CD14-positive monocyte (primary cell): ENCODE measurements at places on chromosomes 16 and 17. TPM values are rescaled to one million over a fixed set of nuclear protein-coding genes. Genes with fewer than 3 reads are reported as not detected.

GRCh38 chr17:1800240-1800639 is 29.5 kb downstream of the SMYD4 start:
- DNase-seq, result no peak
- H3K4me1 ChIP-seq, result no peaks in the 10 kb centered on the region
- no peak overlapping the region for H3K4me3 ChIP-seq

GRCh38 chr16:77916111-77916510 is 106.2 kb upstream of the CLEC3A start:
- no peaks in the 10 kb centered on the region for H3K27me3 ChIP-seq
- H3K27ac ChIP-seq, result no peak overlapping the region
- H3K4me3 ChIP-seq, result no peak overlapping the region

- H3K27me3 ChIP-seq, result no peaks in the 10 kb centered on the region
- H3K4me3 ChIP-seq, result no peak overlapping the region
- peak; percentile 63 for DNase-seq
- H3K36me3 ChIP-seq, result peaks cover 70% of the 10 kb centered on the region
- peak overlapping the region; percentile 6 for H3K27ac ChIP-seq
These were observed 32.0 kb downstream of the MBTPS1 start for GRCh38 chr16:84084570-84085270.

- H3K36me3 ChIP-seq, result peaks cover 52% of the 10 kb centered on the region
- no peak overlapping the region for H3K4me3 ChIP-seq
- peak overlapping the region; percentile 71 for H3K27ac ChIP-seq
- peaks cover 17% of the 10 kb centered on the region for H3K4me1 ChIP-seq
These were observed 24.6 kb upstream of the FAAP100 start for GRCh38 chr17:81576621-81577277.

DNA sequence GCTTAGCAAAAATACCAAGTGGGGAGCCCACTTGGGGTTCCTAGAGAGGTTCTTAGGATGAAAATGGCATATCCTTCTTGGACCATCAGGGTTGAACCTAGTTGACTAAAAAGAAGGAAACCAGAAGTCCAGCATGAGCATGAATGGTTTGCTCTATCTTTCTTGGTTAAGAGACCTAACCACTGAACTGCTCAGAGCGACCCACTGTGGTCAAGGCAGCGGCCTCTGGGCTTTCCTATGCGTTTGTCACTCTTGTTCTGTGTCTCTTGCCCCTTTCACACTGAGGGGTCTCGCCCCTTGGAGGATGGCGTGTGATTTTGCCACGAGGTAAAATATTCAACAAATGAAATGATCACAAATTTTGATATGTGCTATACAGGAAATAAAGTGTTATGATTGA is 526 bp upstream of the BORCS6 start:
- H3K4me3 ChIP-seq, result peak overlapping the region; percentile 87
- no peaks in the 10 kb centered on the region for H3K27me3 ChIP-seq
- peak overlapping the region; percentile 74 for H3K27ac ChIP-seq

DNA sequence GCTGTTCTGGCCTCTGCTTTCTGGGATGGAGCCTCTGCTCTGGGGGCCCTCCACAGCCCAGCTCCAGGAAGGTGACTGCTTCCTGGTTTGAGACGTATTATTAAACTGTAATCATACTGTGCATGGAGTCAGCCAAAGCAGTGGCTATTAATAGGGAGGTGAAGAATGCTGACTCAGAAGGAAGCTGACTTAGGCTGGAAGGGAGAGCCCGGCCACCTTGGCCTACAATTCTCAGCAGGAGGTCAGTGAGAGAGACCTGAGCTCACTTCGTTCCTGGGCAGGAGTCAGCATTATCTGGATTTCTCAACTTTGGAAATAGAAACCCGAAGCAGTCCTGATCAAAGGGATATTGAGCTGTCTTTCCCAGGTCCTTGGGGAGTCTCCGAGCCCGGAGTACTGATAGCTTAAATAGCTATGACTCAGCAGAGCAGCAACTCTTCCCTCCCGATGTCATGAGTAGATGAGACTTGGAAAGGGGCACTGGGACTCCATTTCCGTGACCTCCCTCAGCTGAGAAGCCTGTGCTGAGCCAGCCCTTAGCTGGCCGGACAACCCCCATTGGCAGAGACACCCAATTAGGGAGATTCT is 91.8 kb downstream of the YPEL2 start:
- DNase-seq, result no peak
- H3K27me3 ChIP-seq, result no peaks in the 10 kb centered on the region
- H3K36me3 ChIP-seq, result no peaks in the 10 kb centered on the region
- H3K27ac ChIP-seq, result no peak overlapping the region

DNA sequence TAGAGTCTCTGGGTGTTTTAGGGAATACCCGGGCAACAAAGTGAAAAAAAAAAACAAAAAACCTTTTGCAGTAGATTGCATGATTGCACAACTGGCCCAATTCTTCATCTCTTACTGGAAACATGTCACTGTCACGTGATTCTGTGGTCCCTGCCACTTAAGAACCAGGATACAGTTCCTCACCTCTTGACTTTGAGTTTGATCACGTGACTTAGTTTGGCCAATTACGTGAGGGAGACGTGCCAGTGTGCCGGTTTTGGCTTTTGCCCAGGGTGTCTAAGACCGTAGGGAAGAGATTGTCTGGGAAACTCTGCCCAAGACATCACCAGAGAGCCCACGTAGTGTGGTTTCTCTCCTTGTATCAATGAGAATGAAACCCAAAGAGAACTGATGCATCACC is 88.7 kb downstream of the GRIN2A start:
- H3K36me3 ChIP-seq, result no peaks in the 10 kb centered on the region
- no peak for DNase-seq
- no peak overlapping the region for H3K27ac ChIP-seq
- no peaks in the 10 kb centered on the region for H3K27me3 ChIP-seq
- no peaks in the 10 kb centered on the region for H3K4me1 ChIP-seq

- H3K4me1 ChIP-seq, result no peaks in the 10 kb centered on the region
- no peak for DNase-seq
- H3K4me3 ChIP-seq, result no peak overlapping the region
- no peak overlapping the region for H3K27ac ChIP-seq
- no peaks in the 10 kb centered on the region for H3K27me3 ChIP-seq
These were observed 96.7 kb downstream of the SYCE1L start for GRCh38 chr16:77295896-77296295.

DNA sequence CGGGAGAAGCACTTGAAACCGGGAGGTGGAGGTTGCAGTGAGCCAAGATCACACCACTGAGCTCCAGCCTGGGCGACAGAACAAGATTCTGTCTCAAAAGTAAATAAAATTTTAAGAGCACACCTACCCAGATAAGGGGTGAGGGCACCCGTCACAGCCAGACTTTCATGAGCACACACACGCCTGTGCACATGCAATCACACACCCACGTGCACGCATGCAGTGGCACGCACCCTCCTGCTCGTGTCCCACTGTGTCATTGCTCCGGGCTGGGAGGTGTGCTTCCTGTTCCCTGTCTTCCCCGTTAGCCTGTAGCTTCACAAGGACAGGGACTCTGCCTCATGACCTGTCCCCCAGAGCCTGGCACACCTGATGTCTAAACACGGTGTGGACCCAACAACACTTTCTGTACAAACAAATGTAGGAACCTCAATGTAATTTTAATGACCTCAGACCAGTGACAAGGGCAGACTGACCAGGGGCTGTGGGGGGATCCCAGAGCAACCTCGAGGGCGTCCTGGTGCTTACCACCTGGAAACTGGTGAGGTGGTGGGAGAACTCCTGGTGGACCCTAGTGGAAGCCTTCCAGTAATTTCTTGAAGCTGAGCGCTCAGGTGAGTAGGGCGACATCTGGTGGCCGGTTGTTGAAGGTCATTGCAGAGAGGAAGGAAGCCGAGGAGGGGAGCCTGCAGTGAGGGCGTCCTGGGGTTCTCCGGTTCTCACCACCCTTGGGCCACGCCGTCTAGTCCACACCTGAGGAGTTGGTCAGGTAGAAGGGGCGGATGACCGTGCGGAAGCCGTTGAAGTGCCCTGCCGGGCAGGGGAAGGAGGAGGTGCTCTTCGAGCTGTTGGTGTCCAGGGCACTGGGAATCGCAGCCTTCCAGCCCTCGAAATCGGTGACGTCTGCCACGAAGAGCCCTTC is 8.6 kb downstream of the LGALS3BP start:
- DNase-seq, result peak; percentile 70
- H3K27ac ChIP-seq, result no peak overlapping the region
- H3K4me1 ChIP-seq, result peaks cover 4% of the 10 kb centered on the region

- no peaks in the 10 kb centered on the region for H3K4me1 ChIP-seq
- no peaks in the 10 kb centered on the region for H3K36me3 ChIP-seq
- peak; percentile 37 for DNase-seq
- H3K27ac ChIP-seq, result no peak overlapping the region
- no peak overlapping the region for H3K4me3 ChIP-seq
- H3K27me3 ChIP-seq, result no peaks in the 10 kb centered on the region
These were observed 25.4 kb downstream of the DNAJA2 start for GRCh38 chr16:46947900-46948547.

GRCh38 chr17:73795730-73796129 is 151.5 kb upstream of the SDK2 start:
- no peak for DNase-seq
- no peak overlapping the region for H3K27ac ChIP-seq
- H3K36me3 ChIP-seq, result no peaks in the 10 kb centered on the region
- H3K27me3 ChIP-seq, result no peaks in the 10 kb centered on the region

DNA sequence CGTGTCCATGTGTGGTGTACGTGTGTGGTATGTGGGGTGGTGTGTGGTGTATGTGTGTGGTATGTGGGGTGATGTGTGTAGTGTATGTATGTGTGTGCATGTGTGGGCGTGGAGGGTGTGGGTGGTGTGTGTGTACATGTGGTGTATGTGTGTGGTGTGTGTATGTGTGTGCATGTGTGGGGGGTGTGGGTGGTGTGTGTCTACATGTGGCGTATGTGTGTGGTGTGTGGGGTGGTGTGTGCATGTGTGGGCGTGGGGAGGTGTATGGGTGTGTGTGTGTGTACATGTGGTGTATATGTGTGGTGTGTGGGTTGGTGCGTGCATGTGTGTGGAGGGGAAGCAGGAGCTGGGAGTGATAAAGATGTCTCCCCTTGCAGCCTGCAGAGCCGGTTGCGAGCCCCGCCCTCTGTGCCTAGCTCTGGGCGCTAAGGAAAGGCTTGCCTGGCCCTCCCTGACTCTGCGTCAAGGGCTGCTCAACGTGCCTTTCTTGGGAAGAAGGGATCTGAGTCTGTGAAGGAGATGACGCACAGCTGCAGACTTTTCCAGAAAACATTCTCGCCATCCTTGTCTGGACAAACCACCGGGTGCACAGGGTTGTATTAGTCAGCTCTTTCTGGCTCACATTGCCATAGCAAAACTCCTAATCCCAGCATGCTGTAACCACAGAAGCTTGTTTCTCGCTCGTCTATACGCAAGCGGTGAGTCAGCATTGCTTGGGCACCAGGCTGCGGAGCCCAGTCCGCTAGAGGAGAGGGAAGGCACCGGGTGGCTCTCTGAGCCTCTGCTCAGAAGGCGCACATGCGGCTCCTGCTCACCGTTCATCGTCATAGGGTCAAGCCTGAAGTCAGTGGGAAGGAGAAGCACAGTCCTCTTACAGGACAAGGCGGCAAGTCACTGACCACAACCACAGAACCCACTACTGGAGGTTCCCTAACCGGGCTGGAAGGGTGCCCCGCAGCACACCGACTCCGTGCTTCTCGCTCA is 2.0 kb upstream of the CD300H start:
- peak overlapping the region; percentile 51 for H3K4me3 ChIP-seq
- peaks cover 2% of the 10 kb centered on the region for H3K36me3 ChIP-seq
- H3K27ac ChIP-seq, result peak overlapping the region; percentile 82
- H3K4me1 ChIP-seq, result peaks cover 83% of the 10 kb centered on the region
- H3K27me3 ChIP-seq, result no peaks in the 10 kb centered on the region

The KRTAP2-3 gene
- not detected in 2 replicates for polyA plus RNA-seq

The KAT2A gene
- polyA plus RNA-seq, result 41.8 and 68.7 TPM in 2 replicates

The CMTM4 gene
- 9.7 and 21.2 TPM in 2 replicates for polyA plus RNA-seq
